H9 (cell line): ENCODE measurements at places on chromosomes 6 and 20. TPM values are rescaled to one million over a fixed set of nuclear protein-coding genes. Genes with fewer than 3 reads are reported as not detected.

The HAO1 gene
- not detected in 2 replicates for total RNA-seq

- H3K36me3 ChIP-seq, result no peaks in the 10 kb centered on the region
- no peaks in the 10 kb centered on the region; the same call in 1 of the 2 replicates for H3K4me1 ChIP-seq
- H3K27me3 ChIP-seq, result no peaks in the 10 kb centered on the region
- no peak for DNase-seq
- no peak overlapping the region for H3K27ac ChIP-seq
- H3K4me3 ChIP-seq, result no peak overlapping the region
Measured at GRCh38 chr6:35534407-35535170, 21.9 kb upstream of the TULP1 start.

The GSTA2 gene
- total RNA-seq, result not detected in 2 replicates

The SGK2 gene
- not detected in 2 replicates for total RNA-seq

GRCh38 chr20:34703424-34704176, 544 bp upstream of the TP53INP2 start:
- H3K27ac ChIP-seq, result no peak overlapping the region
- H3K36me3 ChIP-seq, result no peaks in the 10 kb centered on the region
- H3K27me3 ChIP-seq, result peaks cover 6% of the 10 kb centered on the region; the same call in 1 of the 2 replicates
- no peak for DNase-seq
- H3K4me3 ChIP-seq, result peak overlapping the region; percentile 91
